ENCODE measurements at places on chromosomes 5 and 9. TPM values are rescaled to one million over a fixed set of nuclear protein-coding genes. Genes with fewer than 3 reads are reported as not detected.

SLC6A19 gene
- polyA plus RNA-seq = not detected

- peak overlapping the region; percentile 0 for H3K4me3 ChIP-seq
- H3K27ac ChIP-seq = no peak overlapping the region
- no peaks in the 10 kb centered on the region for H3K36me3 ChIP-seq
- peak; percentile 80 for DNase-seq
These were observed 76.9 kb upstream of the HTR4 start for GRCh38 chr5:148730942-148731898.

- H3K36me3 ChIP-seq = no peaks in the 10 kb centered on the region
- no peak for DNase-seq
- H3K27ac ChIP-seq = no peak overlapping the region
- H3K27me3 ChIP-seq = no peaks in the 10 kb centered on the region
- H3K4me1 ChIP-seq = peaks cover 12% of the 10 kb centered on the region
These were observed 605 bp upstream of the DBN1 start for GRCh38 chr5:177474002-177474476.

DNA sequence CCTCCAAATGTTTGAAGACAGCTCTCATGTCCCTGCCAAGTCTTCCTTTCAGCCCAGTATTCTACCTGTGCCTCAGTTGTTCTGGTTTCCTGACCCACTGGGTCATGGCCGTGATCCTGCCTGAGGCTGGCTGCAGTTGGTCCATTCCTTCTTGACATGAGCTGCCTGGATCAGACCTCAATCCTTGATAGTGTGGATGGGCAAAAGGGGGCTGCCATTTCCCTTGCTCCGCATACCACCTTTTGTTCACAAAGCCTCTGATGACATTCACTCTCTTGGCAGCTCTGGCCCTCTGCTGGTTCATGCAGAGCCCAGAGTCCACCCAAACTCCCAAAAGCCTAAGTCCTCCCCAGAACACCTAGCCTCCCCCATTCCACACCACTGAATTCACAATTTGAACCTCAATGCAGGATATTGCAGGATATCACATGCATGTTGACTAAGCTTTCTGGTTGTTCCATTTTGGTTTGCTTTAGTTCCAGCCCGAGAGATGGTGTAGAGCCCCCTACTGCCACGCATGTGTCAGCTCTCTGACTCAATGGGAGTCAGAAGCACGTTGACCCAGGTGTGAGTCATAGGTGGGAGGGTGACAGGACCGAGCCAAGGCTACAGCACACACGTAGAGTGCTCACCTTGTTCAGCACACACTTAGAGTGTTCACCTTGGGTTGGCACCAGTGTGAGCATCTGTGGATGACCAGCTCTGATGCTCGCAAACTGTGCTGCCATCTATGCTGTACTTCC, 137.2 kb downstream of the MTX3 start:
- no peaks in the 10 kb centered on the region for H3K27me3 ChIP-seq
- H3K36me3 ChIP-seq = no peaks in the 10 kb centered on the region
- H3K4me1 ChIP-seq = no peaks in the 10 kb centered on the region
- H3K27ac ChIP-seq = no peak overlapping the region

DNA sequence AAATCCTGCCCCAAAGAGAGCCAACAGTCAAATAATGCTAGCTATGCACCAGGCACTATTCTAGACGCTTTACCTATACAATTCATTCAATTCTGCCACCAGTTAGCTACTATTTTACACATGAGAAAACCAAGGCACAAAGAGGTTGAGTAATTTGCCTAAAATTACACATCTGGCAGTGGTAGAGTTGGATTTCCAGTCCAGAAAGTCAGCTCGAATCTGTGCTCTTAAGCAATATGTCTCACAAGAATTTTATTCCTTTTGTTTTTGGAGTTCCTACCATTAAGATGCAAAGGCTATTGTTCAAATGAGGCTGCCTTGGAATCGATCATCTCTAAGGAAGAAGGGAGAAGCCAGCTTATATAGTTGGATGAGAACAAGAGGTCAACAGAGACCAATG, 256.9 kb upstream of the RASA1 start:
- H3K4me3 ChIP-seq = no peak overlapping the region
- H3K36me3 ChIP-seq = no peaks in the 10 kb centered on the region
- DNase-seq = no peak
- no peaks in the 10 kb centered on the region for H3K27me3 ChIP-seq
- no peak overlapping the region for H3K27ac ChIP-seq

MAMDC2 gene
- polyA plus RNA-seq = not detected

BTNL9 gene
- polyA plus RNA-seq = 40.7 TPM

STING1 gene
- 5.3 TPM for polyA plus RNA-seq

- no peaks in the 10 kb centered on the region for H3K4me1 ChIP-seq
- H3K27me3 ChIP-seq = no peaks in the 10 kb centered on the region
- no peak overlapping the region for H3K4me3 ChIP-seq
- H3K36me3 ChIP-seq = no peaks in the 10 kb centered on the region
- H3K27ac ChIP-seq = no peak overlapping the region
These were observed 32.1 kb upstream of the TNFSF15 start for GRCh38 chr9:114837923-114838322.

- no peak overlapping the region for H3K27ac ChIP-seq
- H3K4me3 ChIP-seq = no peak overlapping the region
- no peak for DNase-seq
- H3K27me3 ChIP-seq = no peaks in the 10 kb centered on the region
- no peaks in the 10 kb centered on the region for H3K4me1 ChIP-seq
These were observed 7.2 kb upstream of the ARRDC3 start for GRCh38 chr5:91390268-91390667.
